ENCODE measurements at places on chromosomes 11 and 22.

DNA sequence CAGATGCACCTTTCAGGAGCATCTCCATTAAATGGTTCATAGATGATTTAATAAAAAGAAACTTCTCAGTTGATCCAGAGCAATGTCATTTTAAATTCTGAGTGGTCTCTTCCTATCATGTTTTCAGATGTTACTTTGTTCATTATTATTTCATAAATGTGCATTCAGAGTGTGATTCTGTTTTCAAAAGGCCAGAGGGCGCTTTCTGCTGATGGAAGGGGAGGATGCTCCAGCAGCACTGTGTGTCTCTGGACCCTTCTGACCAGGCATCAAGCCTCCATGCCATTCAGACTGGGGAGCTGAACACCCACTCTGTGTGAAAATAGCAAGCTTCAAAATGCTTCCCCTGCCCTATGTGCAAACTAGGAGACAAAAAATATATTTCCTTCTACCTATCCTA is 23.9 kb upstream of the CRTAM start:
- DNase-seq: no peak

DNA sequence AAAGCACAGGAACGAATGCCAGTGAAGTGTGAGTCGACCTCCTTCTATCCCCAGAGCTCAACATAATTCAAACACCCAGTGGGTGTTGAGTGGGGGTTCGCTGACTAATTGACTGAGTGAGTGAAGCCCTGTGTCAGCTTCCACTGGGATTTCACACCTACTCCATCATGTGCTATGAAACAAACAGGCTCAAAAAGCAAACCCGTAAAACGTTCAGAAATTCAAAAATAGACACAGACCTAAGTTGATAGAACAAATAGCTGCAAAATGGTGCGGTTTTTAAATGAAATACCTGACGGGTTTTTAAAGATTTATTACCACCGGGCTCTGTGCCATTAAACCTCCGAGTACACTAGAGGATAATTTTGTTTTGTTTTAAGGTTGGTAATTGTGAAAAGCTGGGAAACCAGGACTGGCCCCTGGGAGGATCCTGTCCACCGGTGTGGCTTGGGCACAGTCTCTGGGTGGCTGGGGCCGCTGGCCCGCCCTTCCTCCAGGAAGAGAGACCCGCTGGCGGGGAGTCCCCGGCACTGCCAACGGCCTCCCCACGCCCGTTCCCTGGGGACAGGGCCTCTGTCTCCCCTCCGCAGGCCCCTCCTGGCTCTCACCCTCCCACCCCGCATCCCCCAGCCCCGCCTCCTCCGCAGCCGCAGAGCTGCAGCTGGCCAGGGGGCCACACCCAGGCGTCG is 13.6 kb downstream of the KCNJ5 start:
- DNase-seq: peak; percentile 47

DNA sequence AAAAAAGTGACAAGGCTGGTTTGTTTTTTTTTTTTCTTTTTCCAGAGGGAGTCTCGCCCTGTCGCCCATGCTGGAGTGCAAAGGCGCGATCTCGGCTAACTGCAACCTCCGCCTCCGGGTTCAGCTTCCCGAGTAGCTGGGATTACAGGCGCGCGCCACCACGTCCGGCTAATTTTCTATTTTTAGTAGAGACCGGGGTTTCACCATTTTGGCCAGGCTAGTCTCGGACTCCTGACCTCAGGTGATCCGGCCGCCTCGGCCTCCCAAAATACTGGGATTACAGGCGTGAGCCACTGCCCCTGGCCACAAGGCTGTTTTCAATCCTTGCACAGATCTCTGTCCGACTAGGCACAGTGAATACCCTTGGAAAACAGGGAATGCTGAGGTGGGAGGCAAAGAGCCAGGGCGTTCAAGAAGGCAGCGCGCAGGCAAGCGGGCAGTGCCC is 566 bp downstream of the ATP6V1E1 start:
- DNase-seq: no peak

DNA sequence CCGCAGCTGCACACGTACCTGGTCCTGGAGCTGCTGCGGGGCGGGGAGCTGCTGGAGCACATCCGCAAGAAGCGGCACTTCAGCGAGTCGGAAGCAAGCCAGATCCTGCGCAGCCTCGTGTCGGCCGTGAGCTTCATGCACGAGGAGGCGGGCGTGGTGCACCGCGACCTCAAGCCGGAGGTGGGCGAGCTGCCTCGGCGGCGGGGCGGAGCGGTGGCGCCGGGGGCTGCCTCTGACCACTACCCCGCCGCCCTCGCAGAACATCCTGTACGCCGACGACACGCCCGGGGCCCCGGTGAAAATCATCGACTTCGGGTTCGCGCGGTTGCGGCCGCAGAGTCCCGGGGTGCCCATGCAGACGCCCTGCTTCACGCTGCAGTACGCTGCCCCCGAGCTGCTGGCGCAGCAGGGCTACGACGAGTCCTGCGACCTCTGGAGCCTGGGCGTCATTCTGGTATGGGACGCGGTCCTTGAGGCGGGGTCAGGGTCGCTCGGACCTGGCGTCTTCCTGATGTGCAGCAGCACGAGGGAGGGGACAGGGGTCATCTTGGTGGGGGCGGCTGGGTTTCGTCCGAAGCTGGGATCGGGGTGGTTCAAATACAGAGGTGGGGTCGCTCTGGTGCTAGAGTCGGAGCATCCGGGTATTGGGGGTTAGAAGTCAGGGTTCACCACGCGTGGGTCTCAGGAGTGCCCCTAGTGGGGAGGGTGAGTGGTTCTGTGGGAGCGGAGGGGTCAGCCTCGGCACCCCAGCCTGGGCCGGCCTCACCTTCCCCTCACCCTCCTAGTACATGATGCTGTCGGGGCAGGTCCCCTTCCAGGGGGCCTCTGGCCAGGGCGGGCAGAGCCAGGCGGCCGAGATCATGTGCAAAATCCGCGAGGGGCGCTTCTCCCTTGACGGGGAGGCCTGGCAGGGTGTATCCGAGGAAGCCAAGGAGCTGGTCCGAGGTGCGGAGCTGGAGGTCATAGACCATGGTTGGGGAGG is 10.8 kb downstream of the RPS6KA4 start:
- no peak for DNase-seq

- no peak for DNase-seq
Observed at GRCh38 chr11:86574493-86575207, 97.8 kb downstream of the ME3 start.
